ENCODE measurements at places on chromosomes 11 and 22.

DNA sequence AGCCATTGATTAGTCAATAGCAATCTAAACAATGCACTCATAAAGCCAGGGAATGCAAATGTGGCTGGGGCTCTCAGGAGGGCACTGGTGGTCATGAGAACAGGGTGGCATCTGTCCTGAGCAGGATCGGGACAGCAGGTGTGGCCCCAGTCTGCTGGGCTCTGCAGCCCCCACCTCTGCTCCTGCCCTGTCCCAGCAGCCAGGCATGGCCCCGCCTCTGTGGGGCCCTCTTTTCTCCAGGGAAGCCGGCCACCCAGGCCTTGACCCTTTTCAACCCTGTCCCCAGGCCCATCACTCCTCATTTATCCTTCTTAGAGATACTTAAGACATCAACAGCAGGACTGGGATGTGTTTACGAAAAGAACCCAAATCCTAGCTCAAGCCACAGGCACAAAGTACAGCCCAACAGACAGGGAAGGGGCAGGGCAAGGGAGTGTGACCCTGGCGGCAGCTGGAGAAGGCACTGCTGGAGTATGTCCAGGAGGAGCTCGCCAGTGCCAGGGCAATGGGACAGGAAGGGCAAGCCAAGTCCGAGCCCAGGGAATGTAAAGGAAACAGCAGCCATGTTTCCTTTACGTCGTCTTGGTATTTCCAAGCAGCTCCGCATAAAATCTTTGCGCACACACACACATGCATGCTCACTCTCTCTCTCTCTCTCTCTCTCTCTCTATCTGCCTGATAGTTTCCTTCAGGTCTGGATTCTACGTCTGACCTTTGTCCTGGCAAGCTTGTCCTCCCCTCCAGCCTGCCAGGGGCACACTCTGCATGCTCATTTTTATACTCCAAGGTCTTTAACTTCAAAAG is 59.9 kb downstream of the DGCR2 start:
- no peak for DNase-seq

GRCh38 chr11:22392561-22392960 is 54.4 kb downstream of the SLC17A6 start:
- DNase-seq = no peak

- no peak for DNase-seq
Measured at GRCh38 chr11:46332568-46333393, 14.5 kb upstream of the DGKZ start.

GRCh38 chr11:124195189-124195734 is 12.1 kb downstream of the OR10D3 start:
- no peak for DNase-seq

- DNase-seq = no peak
Measured at GRCh38 chr11:2885017-2885677, 428 bp downstream of the CDKN1C start.

Measured in GM06990 (cell line).